ENCODE measurements at places on chromosomes 2 and 18.
A peak's percentile ranks its signal among the peaks of the same experiment; 100 is the strongest.

DNA sequence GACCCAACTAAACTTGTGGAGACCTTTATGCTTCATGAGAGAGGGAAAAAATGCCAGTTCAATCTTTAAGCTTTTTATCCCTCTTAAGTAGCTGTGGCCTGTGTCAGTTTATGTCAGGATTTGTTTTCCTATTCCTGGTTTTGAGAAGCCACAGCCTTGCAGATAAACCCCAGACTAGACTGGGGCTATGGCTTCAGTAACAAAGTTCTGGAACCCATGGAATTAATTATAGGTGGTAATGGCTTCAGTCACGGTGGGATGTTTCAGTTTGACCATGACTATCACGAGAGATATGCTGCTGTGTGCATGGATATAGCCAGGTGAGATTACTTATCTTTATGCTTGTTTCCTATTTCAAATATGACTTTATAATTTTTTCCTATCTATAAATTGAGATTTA is 134.8 kb downstream of the RAPGEF4 start:
- DNase-seq = peak; percentile 46

DNA sequence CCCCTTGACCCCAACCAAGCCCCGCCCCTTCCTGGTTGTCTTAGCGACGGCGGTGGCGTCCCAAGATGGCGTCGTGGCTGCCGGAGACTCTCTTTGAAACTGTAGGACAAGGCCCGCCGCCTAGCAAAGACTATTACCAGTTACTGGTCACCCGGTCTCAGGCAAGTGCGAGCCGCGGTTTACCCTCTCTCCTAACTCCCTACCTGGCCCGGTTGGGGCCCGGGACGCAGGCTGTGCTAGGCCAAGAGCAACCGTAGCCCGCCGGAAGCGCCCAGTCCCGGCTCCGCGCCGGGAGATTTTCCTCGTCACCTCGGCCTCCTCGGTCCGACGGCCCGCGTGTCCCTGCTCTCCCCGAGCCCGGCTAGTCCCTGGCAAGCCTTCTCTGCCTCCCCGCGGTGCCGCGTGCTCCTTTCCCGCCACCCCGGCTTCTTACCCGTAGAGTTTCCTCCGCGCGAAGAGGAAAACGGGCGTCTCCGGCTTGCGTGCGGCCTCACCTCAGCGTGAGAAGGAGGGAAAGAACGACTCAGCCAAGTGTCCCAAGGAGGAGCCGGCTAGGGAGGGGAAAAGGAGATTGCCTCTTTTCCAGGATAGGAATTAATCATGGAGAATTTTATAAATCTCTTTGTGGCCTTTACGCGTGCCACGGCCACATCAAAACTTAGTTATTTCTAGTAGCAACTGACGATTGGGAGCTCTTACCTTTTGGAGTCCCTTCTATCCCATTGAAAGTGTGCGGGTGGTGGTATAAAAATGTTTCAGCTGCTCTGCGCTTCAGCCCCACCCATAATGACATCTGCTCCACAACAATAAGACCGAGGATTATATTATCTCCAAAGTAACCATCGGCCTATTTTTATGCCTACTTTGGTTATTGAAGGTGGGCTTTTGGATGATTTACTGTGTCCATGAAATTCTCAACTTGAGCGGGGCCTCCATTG is at the start of gene FBXO36:
FBXO36 (plus strand) TSS at position 55 of the 938 bp plus-strand sequence; CDS start at position 66, 11 bp downstream.
- DNase-seq = peak; percentile 81

- no peak for DNase-seq
Observed at GRCh38 chr18:68843473-68844089, 45.7 kb downstream of the CCDC102B start.

- DNase-seq = no peak
Observed at GRCh38 chr2:43254331-43254730, 27.9 kb upstream of the ZFP36L2 start.

DNA sequence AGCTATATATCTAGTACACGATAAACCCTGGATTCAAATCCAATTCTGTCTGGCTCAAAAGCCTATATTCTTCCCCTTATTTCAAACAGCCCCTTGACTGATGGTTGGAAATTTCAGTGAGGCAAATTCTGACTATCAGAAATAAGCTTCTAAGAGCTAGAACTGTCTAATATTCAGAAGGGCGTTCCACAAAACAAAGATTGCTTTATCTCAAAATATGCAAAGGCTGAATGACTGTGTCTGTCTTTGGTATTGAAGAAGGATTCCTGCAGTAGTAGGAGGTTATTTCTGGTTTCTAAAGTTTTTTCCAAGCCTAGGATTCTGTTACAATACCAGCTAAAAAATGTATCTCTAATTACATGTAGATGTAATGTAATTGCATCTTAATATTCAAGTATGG is 31.1 kb downstream of the DRC1 start:
- DNase-seq = no peak

DNA sequence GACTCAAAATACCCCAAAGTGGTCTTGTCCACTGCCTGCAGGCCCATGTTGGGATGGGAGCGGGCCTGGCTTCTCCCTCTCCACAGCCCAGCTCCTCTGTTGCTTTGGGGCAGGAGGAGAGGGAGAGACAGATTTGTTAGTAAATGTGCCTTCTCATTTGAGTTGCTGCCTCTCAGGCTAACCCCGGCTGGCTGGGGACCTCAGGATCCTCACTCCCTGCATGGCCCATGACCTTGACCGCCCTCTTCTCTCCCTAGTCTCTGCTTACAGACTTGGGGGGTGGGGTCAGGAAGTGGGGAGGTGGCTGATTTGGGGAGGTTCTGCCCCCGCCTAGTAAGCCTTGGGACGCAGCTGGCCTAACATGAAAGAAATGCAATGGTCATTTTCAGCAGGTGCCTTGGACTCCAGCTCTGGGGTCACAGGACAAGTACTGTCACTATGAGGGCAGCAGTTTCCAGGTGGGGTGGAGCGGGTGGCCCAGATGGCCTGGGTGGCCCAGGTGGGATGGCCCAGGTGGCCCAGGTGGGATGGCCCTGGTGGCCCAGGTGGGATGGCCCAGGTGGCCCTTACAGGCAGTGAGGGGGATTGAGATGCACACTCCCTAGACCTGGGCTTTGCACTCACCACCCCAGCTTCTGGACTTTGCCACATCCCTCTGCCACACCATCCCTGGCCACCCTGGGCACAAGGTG is 24.1 kb downstream of the HJURP start:
- DNase-seq = no peak

DNA sequence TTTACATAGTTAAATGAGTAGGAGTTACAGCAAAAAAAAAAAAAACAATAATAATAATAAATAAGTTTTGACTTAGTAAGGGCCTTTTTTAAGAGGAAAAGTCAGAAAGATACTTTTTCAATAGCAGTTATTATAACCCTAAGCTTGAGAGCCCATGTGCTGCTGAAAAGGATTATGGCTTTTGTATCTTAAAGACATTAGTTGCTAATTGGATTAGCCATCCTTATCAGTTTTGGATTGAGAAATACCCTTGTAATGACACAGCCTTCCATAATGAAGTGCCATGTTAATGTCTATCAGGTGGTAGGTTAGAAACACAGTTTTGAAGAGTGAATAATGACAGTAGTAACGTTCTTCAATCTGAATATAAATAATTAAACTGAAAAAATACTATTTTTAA is 554.0 kb downstream of the RIT2 start:
- DNase-seq = peak; percentile 49

DNA sequence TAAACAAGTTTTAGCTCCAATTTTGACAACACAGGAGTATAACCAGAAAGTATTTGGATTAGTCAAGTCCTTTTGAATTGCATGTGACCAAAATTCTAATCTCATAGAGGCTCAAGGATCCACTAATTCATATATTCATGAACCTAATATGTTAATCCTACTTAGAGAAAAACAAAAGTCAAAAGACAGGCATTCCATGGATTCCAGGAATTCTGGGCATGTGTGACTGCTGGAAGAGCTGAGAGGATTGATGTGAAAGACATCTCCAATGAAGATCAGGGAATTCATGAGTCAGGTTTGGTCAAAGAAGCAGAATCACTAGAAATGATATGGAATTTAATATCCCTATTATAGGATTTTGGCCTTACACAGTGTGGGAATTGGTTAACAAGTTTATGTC is 1494.6 kb upstream of the DDX18 start:
- DNase-seq = no peak

DNA sequence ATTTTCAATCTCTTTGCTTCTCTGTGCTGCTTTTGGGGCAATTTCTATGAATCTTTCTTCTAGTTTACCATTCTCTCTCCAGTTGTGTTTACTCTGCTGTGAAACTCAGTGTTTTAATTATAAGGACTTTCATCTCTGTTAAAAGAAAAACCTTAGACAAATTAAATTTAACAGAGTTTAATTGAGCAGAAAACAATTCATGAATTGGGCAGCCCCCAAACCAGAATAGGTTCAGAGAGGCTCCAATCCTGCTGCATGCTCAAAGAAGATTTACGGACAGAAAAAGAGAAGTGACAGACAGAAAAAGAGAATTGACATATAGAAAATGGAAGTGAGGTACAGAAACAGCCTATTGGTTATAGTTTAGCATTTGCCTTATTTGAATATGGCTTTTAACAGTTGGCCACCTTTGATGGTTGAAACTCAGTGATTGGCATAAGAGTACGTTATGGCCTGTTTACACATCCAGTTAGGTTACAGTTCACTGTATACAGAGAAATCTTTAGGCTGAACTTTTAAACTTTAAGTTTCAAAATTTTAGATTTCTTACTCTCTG is 120.4 kb downstream of the RNF152 start:
- no peak for DNase-seq

GRCh38 chr2:74007711-74008110 is 23.0 kb downstream of the TET3 start:
- DNase-seq = no peak

GRCh38 chr18:27599202-27599829 is 414.2 kb upstream of the CHST9 start:
- peak; percentile 43 for DNase-seq

- no peak for DNase-seq
Observed at GRCh38 chr2:212141499-212141898, 397.1 kb downstream of the ERBB4 start.

DNA sequence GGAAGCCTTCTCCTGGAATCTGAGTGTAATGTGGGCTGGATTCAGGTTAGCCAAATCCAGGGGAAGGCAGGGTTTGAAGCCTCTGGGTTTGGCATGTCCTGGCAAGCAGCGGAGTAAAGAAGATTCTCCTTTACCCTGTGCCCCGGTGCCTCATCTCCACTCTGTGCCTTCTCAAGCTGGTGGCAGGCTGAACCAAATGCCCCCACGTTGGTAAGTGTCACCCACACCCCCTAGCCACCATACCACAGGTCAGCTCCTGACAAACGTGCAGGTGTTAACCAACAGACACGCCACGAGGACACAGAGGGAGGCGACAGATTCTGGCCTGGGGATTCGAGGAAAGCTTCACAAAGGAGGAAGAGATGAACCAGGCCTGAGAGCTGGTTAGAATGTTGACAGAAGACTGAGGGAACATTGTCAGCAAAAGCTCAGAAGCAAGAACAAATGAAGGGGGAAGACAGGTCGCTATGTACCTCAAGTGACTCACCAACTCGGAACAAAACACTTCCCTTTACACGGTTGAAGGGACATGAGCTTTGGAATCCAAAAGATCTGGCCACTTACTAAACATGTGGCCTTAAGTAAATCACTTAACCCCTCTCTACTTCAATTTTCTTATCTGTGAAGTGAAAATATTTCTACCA is 85.2 kb upstream of the LCLAT1 start:
- no peak for DNase-seq

GRCh38 chr2:168697668-168698121 is 104.7 kb upstream of the NOSTRIN start:
- no peak for DNase-seq

DNA sequence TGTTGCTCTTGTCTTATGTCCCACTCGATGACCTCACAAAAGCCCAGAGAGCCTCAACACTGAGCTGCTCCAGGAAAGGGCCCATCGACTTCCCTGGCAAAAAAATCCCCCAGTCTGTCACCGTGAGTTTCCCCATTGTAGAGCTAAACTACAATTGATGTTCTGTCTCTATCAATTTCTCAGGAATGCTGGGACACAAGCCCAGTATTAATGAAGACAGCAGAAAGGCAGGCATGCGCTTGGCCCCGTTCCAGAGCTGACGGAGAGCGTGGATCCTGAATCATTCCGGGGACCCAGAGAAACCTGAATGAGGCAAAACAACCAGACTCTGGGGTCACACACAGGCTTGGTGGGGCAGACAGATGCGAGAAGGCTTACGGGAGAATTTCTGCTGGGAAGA is 146.9 kb downstream of the TTC32 start:
- DNase-seq = no peak

DNA sequence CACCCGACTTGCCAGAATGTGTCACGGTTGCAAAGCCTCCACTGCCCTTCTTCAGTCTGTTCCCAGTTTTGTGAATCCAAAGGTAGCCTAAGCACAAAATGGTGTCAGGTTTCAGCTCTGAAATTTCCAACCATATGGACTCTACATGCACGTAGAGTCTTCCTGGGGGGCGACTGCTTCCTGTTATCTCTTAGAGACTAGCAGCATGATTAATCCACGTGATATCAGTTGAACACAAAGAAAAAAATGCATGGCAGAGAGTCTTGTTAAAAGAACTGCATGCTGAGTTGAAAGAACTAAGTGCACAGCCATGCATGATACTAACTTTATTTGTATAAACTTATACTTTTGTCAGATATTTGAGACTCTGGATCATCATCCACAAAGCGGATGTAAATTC is 404.4 kb downstream of the SOCS6 start:
- peak; percentile 96 for DNase-seq

GRCh38 chr18:74949611-74950010 is 259.3 kb downstream of the PTGR3 start:
- DNase-seq = no peak

DNA sequence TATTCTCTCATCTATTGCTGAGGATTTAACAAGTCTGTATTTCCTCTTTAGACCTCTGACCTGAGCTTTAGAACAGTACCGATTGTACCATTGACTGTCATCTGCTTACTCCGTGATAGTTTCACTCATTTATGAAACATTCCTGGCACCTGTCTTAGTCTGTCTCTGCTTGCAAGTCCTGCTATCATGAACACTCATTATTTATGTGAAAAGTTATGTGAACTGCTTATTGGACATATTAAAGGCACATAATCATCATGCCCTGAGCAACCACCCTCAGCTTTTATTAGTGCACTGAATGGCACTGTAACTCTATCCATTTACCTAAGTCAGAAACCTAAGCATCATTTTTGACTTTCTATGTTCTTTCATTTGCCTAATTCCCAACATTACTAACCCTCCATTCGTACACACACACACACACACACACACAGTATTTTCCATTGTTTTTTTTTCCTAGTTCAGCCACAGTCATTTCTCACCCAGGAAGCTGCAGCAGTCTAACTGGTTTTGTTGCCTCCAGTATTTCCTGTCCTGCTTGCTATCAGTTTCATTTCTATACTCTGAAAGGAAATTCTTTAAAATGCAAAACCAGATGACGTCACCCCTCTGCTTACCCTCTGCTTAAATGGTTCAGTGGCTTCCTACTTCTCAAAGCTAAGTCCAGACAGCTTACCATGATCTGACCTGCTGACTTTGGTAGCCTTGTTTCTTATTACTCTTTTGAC is 146.1 kb downstream of the HAUS1 start:
- DNase-seq = no peak
